ENCODE measurements at places on chromosomes 7 and 10. TPM values are rescaled to one million over a fixed set of nuclear protein-coding genes. Genes with fewer than 3 reads are reported as not detected.

- H3K36me3 ChIP-seq = no peaks in the 10 kb centered on the region
- no peaks in the 10 kb centered on the region for H3K27me3 ChIP-seq
- no peak overlapping the region for H3K4me3 ChIP-seq
- no peak overlapping the region for H3K27ac ChIP-seq
- no peak for DNase-seq
Measured at GRCh38 chr7:33970536-33970935, 65.2 kb downstream of the BMPER start.

DNA sequence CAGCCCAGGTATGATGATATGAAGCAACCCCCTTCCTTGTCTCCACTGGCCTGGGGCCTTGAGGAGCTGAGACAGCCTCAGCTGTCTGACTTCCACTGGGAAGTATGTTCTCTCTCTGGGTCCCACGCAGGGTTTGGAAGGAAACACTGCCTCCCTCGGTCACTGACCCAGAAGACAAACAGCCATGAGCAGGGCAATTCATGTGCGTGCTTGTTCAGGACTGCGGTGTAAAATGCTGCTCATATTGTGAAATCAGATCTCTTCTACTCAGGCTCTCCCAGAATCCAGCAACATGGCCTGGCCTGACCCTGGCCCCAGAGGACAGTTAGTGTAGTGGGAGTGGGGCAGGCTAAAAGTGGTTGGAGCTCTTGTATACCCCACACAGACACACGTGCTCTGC is 2.8 kb downstream of the CLCN1 start:
- peaks cover 14% of the 10 kb centered on the region for H3K4me1 ChIP-seq
- no peak overlapping the region for H3K4me3 ChIP-seq
- no peaks in the 10 kb centered on the region for H3K27me3 ChIP-seq
- peak; percentile 24 for DNase-seq

DNA sequence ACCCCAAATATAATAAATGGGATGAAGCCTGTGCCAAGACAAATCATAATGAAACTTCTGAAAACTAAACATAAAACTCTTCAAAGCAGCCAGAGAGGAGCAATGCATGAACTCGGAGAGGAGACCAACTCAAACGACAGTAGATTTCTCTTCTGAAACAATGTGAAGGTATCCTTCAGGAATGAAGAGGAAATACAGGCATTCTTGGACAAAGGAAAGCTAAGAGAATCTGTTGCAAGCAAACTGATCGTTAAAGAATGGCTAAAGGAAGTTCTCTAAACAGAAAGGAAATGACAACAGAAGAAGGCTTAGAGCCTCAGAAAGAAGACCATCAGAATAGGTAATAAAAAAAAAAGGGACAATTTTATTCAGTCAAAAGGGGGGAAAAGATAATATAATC is 6.6 kb downstream of the GNA12 start:
- peak overlapping the region; percentile 40 for H3K27ac ChIP-seq
- no peak overlapping the region for H3K4me3 ChIP-seq
- no peaks in the 10 kb centered on the region for H3K36me3 ChIP-seq
- no peaks in the 10 kb centered on the region for H3K27me3 ChIP-seq
- H3K4me1 ChIP-seq = peaks cover 27% of the 10 kb centered on the region

GRCh38 chr10:48554246-48554645 is 50.6 kb downstream of the ARHGAP22 start:
- DNase-seq = no peak
- no peak overlapping the region for H3K4me3 ChIP-seq
- no peak overlapping the region for H3K27ac ChIP-seq
- H3K36me3 ChIP-seq = no peaks in the 10 kb centered on the region

- no peaks in the 10 kb centered on the region for H3K36me3 ChIP-seq
- H3K27ac ChIP-seq = no peak overlapping the region
- H3K4me3 ChIP-seq = no peak overlapping the region
- H3K4me1 ChIP-seq = no peaks in the 10 kb centered on the region
- DNase-seq = no peak
- no peaks in the 10 kb centered on the region for H3K27me3 ChIP-seq
Measured at GRCh38 chr7:71615017-71615416, 483.1 kb downstream of the GALNT17 start.

GRCh38 chr10:70256463-70256862 is 23.2 kb upstream of the PPA1 start:
- peaks cover 24% of the 10 kb centered on the region for H3K4me1 ChIP-seq
- H3K27ac ChIP-seq = no peak overlapping the region

DNA sequence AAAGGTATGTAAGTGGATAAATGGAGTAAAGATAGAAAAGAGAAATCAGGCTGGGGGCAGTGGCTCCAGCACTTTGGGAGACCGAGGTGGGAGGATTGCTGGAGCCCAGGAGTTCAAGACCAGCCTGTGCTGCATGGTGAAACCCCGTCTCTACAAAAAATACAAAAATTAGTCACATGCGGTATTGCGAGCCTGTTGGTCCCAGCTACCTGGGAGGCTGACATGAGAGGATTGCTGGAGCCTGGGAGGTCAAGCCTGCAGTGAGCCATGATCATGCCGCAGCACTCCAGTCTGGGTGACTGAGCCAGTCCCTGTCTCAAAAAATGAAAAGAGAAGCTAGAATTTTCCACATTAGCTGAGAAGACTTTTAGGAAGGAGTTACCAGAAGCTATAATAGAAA is 14.8 kb downstream of the LCOR start:
- no peak overlapping the region for H3K4me3 ChIP-seq
- no peak overlapping the region for H3K27ac ChIP-seq
- no peaks in the 10 kb centered on the region for H3K27me3 ChIP-seq
- H3K36me3 ChIP-seq = no peaks in the 10 kb centered on the region

GRCh38 chr7:133234961-133235875 is 17.7 kb upstream of the EXOC4 start:
- no peak overlapping the region for H3K4me3 ChIP-seq
- H3K36me3 ChIP-seq = no peaks in the 10 kb centered on the region
- no peak for DNase-seq
- H3K27me3 ChIP-seq = no peaks in the 10 kb centered on the region
- H3K4me1 ChIP-seq = no peaks in the 10 kb centered on the region
- no peak overlapping the region for H3K27ac ChIP-seq

GRCh38 chr10:104406715-104407650 is 53.4 kb downstream of the CFAP58 start:
- H3K36me3 ChIP-seq = no peaks in the 10 kb centered on the region
- no peak overlapping the region for H3K4me3 ChIP-seq
- no peak overlapping the region for H3K27ac ChIP-seq
- H3K27me3 ChIP-seq = no peaks in the 10 kb centered on the region
- peak; percentile 9 for DNase-seq

GRCh38 chr7:99551767-99552463 is at the start of gene FAM200A:
Gene FAM200A (minus strand): TSS chr7:99552114. CDS start chr7:99548407, 3,707 bp downstream.
- peak within 1 kb of the TSS; percentile 84 for H3K27ac ChIP-seq
- peak within 1 kb of the TSS; percentile 62 for H3K4me3 ChIP-seq
- peak; percentile 87 for DNase-seq
- H3K36me3 ChIP-seq = no peaks in the 10 kb centered on the region

- no peak overlapping the region for H3K4me3 ChIP-seq
- no peaks in the 10 kb centered on the region for H3K27me3 ChIP-seq
- no peaks in the 10 kb centered on the region for H3K4me1 ChIP-seq
- no peaks in the 10 kb centered on the region for H3K36me3 ChIP-seq
- H3K27ac ChIP-seq = no peak overlapping the region
Measured at GRCh38 chr7:83466956-83467355, 182.0 kb downstream of the SEMA3E start.

DNA sequence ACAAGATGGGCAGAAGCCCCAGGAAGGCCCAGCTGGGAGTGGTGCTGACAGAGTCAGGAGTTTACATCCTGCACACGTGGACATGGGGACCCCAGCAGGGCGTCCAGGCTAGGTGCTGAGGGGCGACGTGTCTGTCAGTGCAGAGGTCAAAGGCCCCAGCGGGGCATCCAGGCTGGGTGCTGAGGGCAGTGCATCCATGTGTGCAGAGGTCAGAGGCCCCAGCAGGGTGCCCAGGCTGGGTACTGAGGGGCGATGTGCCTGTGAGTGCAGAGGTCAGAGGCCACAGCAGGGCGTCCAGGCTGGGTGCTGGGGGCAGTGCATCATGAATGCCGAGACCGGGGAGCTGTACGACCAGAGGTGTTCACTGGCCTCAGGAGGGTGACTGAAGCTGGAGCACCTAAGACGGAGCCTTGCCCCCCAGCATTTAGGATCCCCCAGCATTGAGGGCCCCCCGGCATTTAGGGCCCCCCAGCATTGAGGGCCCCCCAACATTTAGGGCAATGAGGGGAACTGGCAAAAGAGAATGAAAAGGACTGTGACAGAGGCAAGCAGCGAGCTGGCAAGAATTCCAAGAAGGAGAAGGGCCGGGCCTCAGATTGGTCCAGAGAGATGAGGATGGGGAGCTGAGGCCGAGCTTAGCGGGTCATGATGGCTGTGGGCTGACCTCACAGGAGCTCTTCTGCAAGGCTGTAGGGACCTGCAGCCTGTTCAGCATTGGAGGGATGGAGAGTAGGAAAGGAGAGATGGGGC is 474.9 kb downstream of the PTPRN2 start:
- DNase-seq = no peak
- H3K27me3 ChIP-seq = no peaks in the 10 kb centered on the region
- no peaks in the 10 kb centered on the region for H3K36me3 ChIP-seq
- no peak overlapping the region for H3K27ac ChIP-seq

- no peak for DNase-seq
- peaks cover 6% of the 10 kb centered on the region for H3K4me1 ChIP-seq
- H3K4me3 ChIP-seq = no peak overlapping the region
- no peaks in the 10 kb centered on the region for H3K36me3 ChIP-seq
Measured at GRCh38 chr7:26460351-26461085, 168.9 kb downstream of the SNX10 start.

DNA sequence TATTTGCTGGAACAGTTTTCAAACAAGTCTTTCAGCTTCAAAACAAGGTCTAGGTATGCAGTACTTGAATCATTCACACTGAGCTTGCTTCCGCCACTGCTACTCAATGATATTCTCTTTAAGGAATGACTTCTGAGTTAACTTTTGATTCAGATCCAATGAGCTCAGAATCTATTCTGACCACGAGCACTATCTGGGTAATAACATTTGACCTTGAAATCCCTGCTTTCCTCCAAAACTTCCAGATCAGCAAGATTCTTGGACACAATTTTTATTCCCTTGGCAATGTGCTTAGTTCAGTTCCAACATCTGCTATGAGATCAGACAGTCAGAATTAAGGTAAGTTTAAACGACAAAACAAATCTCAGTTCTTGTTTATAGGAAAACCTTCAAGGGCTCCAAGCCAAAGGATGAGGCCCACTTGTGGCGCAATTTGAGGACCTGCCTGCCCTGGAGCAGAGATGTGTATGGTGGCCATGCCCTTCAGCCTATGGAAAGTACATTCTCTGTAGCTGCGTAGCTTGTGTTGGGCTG is 87.2 kb downstream of the RNF216 start:
- H3K36me3 ChIP-seq = no peaks in the 10 kb centered on the region
- H3K4me1 ChIP-seq = peaks cover 41% of the 10 kb centered on the region
- no peaks in the 10 kb centered on the region for H3K27me3 ChIP-seq
- no peak overlapping the region for H3K4me3 ChIP-seq
- no peak for DNase-seq

DNA sequence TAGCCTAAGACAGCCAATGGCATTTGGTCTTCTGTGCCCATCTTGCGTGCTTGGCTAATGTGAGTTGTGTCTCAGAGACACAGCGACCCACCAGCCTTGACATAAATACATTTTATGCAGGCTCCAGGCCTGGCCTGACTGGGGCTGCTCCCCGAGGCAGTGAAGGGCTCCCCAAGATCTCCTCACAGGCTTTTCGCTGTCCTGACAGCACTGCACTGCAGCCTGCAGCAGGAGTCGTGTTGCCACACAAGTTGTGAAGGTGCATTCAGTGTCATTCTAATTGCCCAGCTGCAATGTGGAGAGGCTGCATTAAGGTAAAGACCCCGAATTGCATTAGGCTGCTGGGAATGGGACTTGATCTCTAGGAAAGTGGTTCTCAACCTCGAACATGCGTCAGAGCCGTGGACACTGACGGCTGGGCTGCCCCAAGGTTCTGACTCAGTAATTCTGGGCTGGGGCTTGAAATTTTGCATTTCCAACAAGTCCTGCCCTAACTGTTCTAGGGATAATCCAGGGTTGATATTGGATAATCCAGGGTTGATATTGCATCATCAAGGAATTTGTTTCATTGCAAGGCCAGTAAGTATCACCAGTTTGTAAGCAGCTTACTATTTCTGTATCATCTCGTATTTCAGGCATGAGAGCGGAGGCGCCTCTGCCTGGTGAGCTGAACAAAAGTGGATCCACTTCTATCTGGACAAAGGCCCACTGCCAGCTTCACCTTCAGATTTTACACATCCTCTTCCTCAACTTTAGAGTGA is 108.7 kb upstream of the INSIG1 start:
- H3K4me1 ChIP-seq = no peaks in the 10 kb centered on the region
- DNase-seq = no peak
- H3K27me3 ChIP-seq = no peaks in the 10 kb centered on the region
- no peaks in the 10 kb centered on the region for H3K36me3 ChIP-seq
- no peak overlapping the region for H3K4me3 ChIP-seq
- no peak overlapping the region for H3K27ac ChIP-seq

DNA sequence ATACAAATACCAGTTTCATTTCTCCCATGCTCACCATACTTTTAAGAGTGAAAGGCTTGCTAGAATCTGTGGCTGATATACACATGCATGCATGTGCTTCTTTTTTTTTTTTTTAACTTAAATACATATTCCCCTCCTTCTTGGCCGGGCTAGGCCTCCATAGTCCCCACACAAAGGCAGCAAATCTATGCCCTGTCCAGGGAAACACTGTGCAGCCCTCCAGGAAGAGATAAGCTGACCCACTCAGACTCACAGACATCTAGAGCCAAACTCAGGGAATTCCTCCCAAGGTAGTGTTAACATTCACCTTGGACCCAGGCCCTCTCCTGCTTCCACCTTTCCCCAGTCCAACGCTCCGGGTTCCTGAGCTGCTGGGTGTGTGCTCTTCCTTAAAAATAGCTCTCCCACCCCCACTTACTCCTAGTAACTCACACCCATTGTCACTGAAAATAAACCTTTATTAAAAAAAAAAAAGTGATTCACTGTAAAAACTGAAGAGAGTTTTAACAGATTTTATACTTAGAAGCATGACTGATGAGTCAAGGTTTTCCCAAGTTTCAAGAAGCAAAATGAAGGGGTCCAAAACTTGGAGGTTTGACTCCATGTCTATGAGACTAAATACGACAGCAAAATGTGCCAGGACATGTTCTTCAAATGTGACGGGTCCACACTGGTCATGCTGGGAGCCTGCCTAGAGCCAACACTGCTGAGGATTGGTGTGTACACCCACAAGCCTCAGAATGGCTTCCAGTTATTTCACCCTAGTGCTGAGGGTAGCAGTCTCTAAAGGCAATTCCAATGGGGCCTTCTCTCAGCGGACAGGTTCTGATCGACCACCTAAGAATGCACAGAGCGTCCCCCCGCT is 159.5 kb downstream of the GLI3 start:
- DNase-seq = no peak
- H3K4me3 ChIP-seq = no peak overlapping the region
- H3K36me3 ChIP-seq = no peaks in the 10 kb centered on the region
- H3K27ac ChIP-seq = no peak overlapping the region

- H3K27me3 ChIP-seq = no peaks in the 10 kb centered on the region
- H3K4me3 ChIP-seq = no peak overlapping the region
- no peaks in the 10 kb centered on the region for H3K36me3 ChIP-seq
- no peak for DNase-seq
- no peaks in the 10 kb centered on the region for H3K4me1 ChIP-seq
- H3K27ac ChIP-seq = no peak overlapping the region
Measured at GRCh38 chr10:33945051-33945450, 610.6 kb upstream of the NRP1 start.

FUOM gene
- 119 TPM for total RNA-seq

TLL2 gene
- total RNA-seq = 0.14 TPM

FKBP9 gene
- 74.3 TPM for total RNA-seq

VPS37D gene
- 1.9 TPM for total RNA-seq

TAF3 gene
- total RNA-seq = 30.6 TPM

HOXA13 gene
- 0.68 TPM for total RNA-seq

ACTL6B gene
- not detected for total RNA-seq

SPRN gene
- total RNA-seq = not detected

KCNIP2 gene
- 5.5 TPM for total RNA-seq

UPK3B gene
- total RNA-seq = 9.1 TPM

RAB11FIP2 gene
- total RNA-seq = 26.6 TPM
